ENCODE measurements at places on chromosomes 4 and X.

- no peak for DNase-seq
These were observed 56.6 kb upstream of the RHOH start for GRCh38 chr4:40140196-40140595.

DNA sequence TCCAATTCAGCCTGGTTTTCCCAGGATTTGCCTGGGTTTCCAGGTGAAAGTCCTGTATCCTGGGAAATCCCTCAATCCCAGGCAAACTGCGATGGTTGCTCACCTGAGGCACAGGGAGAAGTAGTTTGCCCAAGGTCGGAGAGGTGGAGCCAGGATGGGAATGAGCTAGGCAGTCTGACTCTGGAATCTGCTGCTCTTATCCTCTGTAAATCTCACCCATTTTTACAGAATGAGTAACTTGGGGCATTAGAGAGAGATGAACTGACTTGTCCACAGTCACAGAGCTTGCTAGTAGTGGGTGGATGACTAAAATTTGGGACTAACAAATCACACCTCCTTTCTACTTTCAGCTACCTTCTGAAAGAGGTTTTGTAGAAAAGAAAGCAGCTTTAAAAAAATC lies 9.8 kb upstream of the ARX start:
- DNase-seq = no peak

- DNase-seq = no peak
These were observed 54.3 kb downstream of the IGFBP7 start for GRCh38 chr4:57055886-57056285.

DNA sequence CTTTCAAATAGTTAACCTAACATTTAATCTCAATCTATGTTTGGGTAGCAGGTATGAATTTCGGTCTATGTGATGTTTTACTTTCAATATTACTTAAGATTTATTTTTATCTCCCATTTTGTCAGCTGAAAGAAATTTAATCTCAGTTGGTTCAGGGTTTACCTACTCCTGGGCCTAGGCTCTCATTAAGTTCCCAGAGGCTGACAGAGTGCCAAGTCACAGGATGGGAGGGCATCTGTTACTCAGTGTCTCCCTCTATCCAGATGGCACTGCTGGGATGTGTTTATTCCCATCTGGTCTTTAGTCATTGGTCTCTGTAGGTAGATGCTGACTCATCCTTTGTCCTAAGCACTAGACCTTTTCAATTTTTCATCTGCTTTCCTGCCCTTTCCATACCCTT lies 129.4 kb upstream of the ARSJ start:
- peak; percentile 60 for DNase-seq

GRCh38 chr4:76401654-76402053 lies 19.3 kb downstream of the CCDC158 start:
- DNase-seq = no peak

Data from renal cortical epithelial cell (primary cell).